ENCODE measurements at places on chromosomes 7 and 10. TPM values are rescaled to one million over a fixed set of nuclear protein-coding genes. Genes with fewer than 3 reads are reported as not detected.

Gene METTL27
- 10.6 TPM for total RNA-seq

Gene TET1
- total RNA-seq = 12.8 TPM

Gene PDZD8
- total RNA-seq = 27.5 TPM

Gene CYP2C19
- 0.32 TPM for total RNA-seq

Gene ST8SIA6
- 1.3 TPM for total RNA-seq

All from breast epithelium (tissue), 4 donors.